ENCODE measurements at places on chromosomes 5 and 9.

GRCh38 chr5:156526081-156526925 is 199.3 kb downstream of the SGCD start:
- no peak for DNase-seq

GRCh38 chr5:1038417-1039209 is 30.0 kb downstream of the NKD2 start:
- no peak for DNase-seq

GRCh38 chr9:125821078-125821477 is 73.9 kb downstream of the PBX3 start:
- DNase-seq, result no peak

- DNase-seq, result no peak
Measured at GRCh38 chr5:44245935-44246334, 143.3 kb downstream of the FGF10 start.

DNA sequence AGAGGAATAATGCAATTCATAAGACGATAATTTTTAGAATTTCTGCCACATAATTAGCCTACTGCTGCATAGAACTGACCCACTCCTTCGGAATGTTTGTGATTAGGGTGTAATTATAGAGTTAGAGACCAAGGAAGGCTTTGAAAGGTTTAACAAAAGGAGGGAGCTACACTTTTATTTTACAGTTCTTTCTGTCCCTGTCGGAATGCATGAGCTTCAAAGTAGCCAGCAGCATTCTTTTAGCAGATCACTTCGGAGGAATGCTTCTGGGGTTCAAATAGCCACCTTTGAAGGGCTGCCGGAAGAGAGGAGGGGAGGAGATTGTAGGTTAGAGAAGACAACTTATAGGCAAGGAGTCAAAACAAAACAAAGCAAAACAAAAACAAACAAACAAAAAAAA is 168.1 kb downstream of the GRIA1 start:
- DNase-seq, result no peak

GRCh38 chr5:88681211-88681803 is 201.7 kb downstream of the MEF2C start:
- no peak for DNase-seq

DNA sequence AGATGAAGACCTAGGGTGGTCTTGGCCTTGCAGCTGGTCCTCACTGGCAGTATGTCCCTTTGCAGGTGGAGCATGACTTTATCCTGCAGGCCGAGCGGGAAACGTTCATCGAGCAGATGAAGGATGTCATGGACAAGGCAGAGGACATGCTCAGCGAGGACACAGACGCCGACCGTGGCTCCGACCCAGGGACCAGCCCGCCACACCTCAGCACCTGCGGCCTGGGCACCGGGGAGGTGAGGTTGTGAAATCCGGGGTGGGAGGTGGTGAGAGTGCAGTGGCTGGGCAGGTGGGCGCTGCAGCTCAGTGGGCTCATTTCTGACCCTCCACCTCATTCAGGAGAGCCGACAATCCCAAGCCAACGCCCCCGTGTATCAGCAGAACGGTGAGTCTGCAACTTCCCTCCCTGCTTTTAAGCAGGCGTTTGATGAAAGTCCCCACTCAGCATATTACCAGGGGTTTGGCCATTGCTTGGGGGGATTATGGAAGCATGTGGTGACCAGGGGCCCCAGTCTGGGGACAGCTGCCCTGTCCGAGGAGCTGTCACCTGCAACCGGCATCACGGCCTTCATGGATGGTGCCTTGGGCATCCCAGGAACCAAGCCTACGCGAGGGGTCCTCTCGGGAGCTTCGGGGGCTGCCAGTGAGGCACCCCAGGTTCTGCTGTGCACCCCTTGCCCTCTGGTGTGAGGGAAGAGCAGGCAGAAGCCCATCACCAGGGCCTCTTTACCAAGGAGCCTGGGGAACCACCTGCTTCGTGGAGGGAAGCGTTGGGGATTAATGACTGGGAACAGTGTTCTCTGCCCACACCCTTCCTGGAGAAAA is 84.0 kb downstream of the WNK2 start:
- DNase-seq, result no peak

GRCh38 chr9:12494411-12494810 is 198.8 kb upstream of the TYRP1 start:
- DNase-seq, result no peak

DNA sequence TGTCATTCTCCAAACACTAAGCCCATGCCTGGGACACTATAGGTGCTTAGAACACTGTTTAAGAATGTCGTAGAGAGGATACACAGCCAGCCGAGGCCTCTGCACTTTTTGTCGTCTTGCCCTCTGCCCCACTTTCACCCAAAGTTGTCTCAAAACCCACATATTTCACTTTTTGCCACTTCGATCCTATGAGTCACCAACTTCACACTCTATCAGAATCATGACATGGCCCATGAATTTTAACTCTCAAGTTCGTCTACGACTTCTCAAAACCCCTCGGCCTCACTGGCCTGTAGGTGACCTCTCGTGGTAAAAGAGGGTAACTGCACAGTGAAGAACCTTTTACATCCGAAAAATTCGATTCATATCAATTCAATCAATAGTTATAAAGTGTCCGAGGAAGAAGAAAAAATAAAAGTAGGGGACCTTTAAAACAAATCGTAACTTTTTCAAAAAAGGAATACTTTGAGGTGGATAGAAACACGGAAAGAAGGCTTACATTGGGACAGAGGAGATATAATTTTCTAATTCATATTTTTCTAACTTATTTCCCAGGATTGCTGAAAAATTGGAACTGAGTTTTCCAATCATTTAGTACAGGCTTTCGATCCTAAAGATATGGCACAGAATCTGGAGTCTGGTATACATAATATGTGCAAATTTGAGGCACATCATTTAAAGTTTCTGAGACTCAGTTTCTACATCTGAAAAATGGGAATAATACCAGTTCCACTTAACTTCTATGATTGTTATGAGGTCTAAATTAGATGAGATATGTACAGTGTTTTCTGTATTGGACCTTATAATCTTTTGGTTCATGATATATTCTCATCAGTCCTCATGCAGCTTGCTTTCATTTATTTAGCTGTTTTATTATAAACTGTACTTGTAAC is 122.6 kb downstream of the APBA1 start:
- no peak for DNase-seq

DNA sequence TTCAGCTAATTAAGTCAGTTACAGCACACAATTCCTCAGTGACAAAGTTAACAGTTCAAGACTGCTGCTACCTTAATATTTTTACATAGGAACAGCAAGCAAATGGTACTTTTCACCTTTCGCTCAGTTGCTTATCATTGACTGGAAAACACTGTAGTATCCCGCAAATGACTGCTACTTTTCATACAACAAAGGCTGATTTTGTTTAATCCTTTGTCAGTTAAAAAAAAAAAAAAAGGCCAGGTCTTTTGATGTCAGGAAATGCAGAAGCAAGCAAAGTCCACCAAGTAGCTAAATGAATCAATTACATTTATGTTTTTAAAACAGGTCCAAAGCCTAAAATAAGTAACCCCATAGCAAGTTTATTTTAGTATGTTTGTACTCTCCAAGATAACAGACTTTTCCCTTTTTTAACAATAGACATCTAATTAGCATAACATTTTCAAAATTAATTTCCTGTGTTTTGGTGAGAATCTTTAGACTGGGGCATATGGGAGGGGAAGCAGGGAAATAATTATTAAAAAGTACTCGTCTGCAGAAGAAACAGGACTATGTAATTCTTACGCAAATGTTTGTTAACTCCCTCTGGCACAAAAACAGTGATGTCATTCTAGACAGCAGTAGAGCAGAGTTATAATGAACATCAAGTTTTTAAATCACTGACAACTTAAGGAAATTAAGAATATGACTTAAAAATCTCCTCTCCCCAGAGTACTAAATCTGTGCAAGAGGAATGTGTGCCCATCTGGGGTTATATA is 9.6 kb downstream of the PFDN1 start:
- no peak for DNase-seq

- DNase-seq, result no peak
Measured at GRCh38 chr5:57753446-57753845, 270.8 kb upstream of the ACTBL2 start.

GRCh38 chr5:168620807-168621206 is 41.6 kb upstream of the PANK3 start:
- DNase-seq, result no peak

GRCh38 chr9:91558395-91558794 is 134.8 kb upstream of the NFIL3 start:
- no peak for DNase-seq

- DNase-seq, result no peak
Measured at GRCh38 chr9:37452611-37453010, 12.6 kb downstream of the ZBTB5 start.

- DNase-seq, result no peak
Measured at GRCh38 chr5:73728493-73729273, 102.7 kb downstream of the ARHGEF28 start.

- no peak for DNase-seq
Measured at GRCh38 chr5:150801117-150801927, 22.8 kb downstream of the SMIM3 start.

- no peak for DNase-seq
Measured at GRCh38 chr9:89603767-89604665, 796 bp upstream of the GADD45G start.

- DNase-seq, result no peak
Measured at GRCh38 chr5:150317048-150318003, 14.6 kb upstream of the ARSI start.

GRCh38 chr5:84535281-84535680 is 150.6 kb upstream of the EDIL3 start:
- DNase-seq, result no peak

DNA sequence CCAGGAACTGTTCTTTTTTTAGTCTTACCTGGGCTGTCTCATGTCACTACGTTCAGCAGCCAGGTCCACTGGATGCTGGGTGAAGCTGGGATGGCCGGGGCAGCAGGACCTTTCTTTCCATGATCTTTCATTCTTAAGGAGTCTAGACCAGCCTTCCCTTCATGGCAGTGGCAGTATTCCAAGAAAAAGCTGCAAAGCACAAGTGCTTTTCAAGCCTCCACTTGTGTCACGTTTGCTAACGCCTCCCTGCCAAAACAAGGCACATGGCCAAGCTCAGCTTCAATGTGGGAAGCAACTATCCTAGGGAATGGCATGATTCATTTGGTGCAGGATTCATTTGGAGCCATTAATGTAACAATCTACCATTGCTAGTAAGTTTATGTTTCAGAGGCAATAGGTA is 94.8 kb downstream of the RCL1 start:
- DNase-seq, result no peak

GRCh38 chr9:34982361-34982760 is 7.2 kb upstream of the DNAJB5 start:
- DNase-seq, result no peak

GRCh38 chr5:134732819-134733218 is 5.5 kb upstream of the CAMLG start:
- DNase-seq, result no peak

- no peak for DNase-seq
Measured at GRCh38 chr9:131278702-131279111, 2.4 kb upstream of the FAM78A start.

DNA sequence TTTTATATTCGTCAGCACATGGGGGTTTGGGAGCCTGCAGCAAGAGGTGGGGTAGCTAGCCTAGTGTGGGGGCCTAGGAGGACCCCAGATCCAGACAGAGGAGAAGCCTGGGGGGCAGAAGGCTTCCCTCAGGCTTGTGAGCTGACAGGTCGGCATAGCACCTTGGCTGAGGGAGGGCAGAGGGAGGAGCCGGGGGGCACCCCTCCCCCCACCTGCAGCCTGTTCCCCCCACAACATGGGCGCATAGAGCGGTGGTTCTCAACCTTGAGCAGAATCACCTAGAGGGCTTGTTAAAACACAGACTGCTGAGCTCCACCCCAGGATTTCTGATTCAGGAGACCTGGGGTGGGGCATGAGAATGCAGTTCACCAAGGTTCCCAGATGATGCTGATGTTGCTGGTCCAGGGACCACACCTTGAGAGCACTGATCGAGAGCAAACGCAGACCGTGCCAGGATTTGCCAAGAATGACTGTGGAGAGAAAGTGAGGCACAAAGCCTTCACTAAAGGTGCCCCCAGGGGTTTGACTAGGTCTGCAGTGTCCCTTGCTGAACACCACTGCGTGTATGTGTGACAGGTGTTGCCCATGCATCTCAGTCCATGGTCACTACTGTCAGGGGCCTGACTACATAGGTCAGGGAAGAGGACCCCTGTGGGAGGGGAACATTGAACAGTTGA is 163.3 kb downstream of the MACROH2A1 start:
- no peak for DNase-seq

DNA sequence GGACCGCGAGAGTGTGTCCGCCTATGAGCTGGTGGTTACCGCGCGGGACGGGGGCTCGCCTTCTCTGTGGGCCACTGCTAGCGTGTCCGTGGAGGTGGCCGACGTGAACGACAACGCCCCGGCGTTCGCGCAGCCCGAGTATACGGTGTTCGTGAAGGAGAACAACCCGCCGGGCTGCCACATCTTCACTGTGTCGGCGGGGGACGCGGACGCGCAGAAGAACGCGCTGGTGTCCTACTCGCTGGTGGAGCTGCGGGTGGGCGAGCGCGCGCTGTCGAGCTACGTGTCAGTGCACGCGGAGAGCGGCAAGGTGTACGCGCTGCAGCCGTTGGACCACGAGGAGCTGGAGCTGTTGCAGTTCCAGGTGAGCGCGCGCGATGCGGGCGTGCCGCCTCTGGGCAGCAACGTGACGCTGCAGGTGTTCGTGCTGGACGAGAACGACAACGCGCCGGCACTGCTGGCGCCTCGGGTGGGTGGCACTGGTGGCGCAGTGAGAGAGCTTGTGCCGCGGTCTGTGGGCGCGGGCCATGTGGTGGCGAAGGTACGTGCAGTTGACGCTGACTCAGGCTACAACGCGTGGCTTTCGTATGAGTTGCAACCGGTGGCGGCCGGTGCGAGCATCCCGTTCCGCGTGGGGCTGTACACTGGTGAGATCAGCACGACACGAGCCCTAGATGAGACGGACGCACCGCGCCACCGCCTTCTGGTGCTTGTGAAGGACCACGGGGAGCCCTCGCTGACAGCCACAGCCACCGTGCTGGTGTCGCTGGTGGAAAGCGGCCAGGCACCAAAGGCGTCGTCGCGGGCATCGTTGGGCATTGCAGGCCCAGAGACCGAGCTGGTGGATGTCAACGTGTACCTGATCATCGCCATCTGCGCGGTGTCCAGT is 1.8 kb downstream of the PCDHA7 start:
- DNase-seq, result no peak

DNA sequence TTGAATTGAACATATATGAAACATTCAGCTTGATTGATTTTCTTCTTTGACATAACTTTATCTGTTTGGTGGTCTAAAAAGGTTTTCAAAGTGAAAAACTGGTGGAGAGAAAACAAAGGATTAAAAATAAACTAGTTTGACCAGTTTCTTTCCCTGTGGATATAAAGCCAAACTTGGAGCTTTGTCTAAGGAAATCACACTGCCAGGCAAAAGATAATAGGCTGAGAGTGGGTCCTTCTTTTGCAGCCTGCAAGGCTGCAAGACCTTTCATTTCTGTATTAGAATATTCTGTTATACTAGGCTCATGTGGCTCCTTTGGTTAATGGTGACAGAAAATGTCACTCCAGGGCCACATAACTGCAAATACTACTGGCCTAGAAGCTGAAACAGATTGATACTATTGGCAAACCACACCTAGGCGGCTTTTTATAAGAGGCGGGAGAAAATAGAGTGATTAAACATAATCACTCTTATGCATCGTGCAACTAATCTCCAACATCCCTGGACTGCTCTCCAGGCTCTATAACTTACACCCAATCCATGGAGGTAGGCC is 129.1 kb upstream of the ZNF462 start:
- DNase-seq, result no peak

- no peak for DNase-seq
Measured at GRCh38 chr5:173864126-173865050, 23.8 kb upstream of the CPEB4 start.

- DNase-seq, result no peak
Measured at GRCh38 chr5:94361832-94362796, 256.3 kb downstream of the KIAA0825 start.

Data from stimulated activated CD8-positive, alpha-beta memory T cell treated with anti-CD3 and anti-CD28 coated beads, Interleukin-4, amount 100 ng/mL, for 1 hour (primary cell).